ENCODE measurements at places on chromosomes 12 and 14.

DNA sequence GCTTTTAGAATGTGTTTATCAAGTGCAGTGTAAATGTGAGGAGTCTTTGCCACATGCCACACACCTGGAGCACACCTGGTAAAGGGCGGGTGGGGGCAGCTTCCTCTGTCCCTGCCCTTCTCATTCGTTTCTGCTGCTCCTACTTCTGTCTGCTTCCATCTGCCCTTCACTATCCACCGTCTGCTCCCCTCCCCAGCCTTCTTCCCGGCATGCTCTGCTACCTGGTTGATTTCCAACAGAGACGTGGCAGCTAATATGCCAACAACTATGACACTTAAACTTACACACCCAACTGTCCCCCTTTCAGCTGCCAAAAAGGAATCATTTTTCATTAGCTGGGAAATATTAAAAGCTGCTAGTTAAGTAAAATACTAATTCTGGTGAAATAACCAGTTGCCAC, 9.1 kb upstream of the CARMIL3 start:
- DNase-seq, result no peak

- DNase-seq, result peak; percentile 74
Observed at GRCh38 chr12:6463216-6463615, 7.3 kb downstream of the VAMP1 start.

DNA sequence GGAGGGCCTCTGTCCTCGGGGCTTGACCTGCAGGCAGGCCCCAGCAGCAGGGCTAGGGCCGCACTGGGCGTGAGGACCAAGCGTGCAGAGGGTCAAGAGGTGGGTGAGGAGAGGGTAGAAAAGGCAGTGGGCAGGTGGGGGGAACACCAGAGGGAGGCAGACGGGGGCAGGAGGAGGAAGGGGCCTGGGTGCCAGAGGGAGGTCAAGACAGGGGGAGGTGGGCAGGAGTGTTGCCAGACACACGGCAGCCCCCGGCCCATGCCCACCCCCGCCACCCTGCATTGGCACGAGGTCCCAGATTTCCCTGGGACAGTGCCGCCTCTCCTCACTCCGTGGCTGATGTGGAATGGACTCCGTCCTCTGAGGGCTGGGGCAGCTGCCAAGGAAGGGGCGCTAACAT, 8.2 kb downstream of the TMEM121 start:
- no peak for DNase-seq

DNA sequence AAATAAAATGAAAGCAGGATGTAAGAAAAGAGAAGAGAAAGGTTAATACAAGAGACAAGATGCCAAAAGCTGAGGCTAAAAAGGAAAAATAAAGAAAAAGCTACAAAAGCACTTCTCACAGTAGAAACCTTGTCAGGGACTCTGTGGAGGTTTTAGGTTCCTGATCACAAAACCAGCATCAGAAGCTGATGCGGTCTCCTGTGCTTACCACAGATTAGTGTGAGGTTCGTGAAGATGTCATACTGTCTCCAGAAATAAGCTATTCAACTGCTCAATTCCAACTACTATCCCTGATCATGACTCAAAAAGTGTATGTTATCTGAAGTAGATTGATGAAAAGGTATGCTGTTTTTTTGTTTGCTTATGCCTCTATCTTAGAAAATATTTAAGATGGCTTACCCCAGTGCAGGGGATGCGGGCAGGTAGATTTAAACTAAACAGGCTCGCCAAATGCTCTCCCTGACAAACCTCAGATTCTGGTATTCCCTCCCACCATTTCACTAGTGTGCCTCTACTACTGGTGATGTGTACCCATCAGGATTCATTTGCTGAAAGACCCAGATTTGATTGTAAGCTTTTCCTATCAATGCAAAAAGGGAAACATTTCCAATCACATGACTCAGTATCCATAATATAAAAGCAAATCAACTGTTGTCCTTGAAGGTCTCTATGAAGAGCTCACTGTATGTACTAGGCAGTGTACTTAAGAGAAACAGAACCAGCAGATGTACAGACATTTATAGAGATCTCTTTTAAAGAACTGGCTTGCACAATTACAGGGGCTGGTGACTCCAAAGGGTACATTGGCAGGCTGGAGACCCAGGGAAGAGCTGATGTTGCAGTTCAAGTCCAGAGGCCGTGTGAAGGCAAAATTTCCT, 169.5 kb upstream of the FOXN3 start:
- no peak for DNase-seq

- DNase-seq, result no peak
Observed at GRCh38 chr14:78737116-78737515, 566.9 kb downstream of the NRXN3 start.

GRCh38 chr12:3973269-3973884, 100.2 kb upstream of the PARP11 start:
- DNase-seq, result no peak

DNA sequence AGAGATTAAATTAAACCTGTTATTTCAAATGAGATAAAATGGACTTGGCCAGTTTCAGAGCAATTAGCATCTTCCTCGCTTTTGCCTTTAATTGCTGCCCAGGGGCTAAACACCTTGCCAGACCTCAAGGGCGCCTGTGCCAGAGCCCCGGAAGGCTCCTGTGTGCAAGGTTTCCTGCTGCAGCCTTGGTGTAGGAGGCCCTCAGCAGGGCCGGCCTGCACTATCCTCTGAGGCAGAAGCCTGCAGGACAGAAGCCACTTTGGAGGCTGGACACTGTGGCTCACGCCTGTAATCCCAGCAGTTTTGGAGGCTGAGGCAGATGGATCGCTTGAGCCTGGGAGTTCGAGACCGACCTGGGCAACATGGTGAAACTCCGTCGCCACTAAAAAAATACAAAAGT, 150.4 kb downstream of the CALM1 start:
- no peak for DNase-seq

DNA sequence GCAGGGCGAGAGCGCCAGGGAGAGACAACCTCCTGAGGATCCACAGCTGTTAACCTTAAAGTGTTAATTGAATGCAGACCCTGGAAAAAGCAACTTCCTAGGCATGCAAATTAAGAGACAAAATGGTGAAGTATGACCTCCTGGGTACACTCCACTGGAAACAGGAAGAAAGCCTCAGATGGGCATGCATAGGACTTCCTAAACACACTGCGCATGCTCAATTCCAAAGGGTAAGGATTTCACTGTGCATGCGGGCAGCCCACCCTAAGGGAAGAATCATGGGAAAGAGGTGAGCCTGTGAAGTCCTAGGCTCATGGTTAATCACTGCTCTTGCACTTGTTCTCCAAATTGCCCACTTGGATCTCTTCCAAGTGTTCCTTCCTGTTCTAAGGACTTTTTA, 80.5 kb upstream of the CAPRIN2 start:
- DNase-seq, result no peak

GRCh38 chr14:104936361-104937155, 11.9 kb downstream of the PLD4 start:
- peak; percentile 54 for DNase-seq

GRCh38 chr14:98162856-98163805, 1108.9 kb downstream of the BCL11B start:
- DNase-seq, result no peak

GRCh38 chr14:40911141-40911540, 695.5 kb upstream of the LRFN5 start:
- DNase-seq, result no peak

GRCh38 chr12:10293570-10294227, 14.0 kb upstream of the KLRD1 start:
- DNase-seq, result no peak

GRCh38 chr14:53192052-53192760, 39.1 kb upstream of the DDHD1 start:
- DNase-seq, result no peak

DNA sequence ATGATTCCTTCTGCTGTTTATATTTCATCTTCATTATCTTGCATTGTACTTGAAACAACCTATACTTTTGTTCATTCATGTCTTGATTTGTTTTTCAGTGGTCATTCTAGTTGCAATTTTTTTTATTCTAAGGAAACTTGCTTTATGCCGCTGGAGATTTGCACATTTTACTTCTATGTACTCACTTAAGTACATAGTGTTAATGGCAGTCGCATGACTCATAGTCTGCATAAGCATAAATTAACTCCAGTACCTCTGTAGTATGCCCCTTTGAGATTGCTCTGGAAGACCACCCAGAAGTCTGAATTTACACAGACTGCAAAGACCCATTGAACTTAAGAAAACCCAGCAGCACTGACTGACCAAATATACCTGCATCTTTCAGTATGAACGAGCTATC, 77.0 kb downstream of the MSRB3 start:
- DNase-seq, result no peak

- DNase-seq, result no peak
Observed at GRCh38 chr12:95815632-95816212, 25.2 kb upstream of the NTN4 start.

GRCh38 chr14:100275214-100275613, 31.0 kb downstream of the SLC25A29 start:
- DNase-seq, result peak; percentile 6

DNA sequence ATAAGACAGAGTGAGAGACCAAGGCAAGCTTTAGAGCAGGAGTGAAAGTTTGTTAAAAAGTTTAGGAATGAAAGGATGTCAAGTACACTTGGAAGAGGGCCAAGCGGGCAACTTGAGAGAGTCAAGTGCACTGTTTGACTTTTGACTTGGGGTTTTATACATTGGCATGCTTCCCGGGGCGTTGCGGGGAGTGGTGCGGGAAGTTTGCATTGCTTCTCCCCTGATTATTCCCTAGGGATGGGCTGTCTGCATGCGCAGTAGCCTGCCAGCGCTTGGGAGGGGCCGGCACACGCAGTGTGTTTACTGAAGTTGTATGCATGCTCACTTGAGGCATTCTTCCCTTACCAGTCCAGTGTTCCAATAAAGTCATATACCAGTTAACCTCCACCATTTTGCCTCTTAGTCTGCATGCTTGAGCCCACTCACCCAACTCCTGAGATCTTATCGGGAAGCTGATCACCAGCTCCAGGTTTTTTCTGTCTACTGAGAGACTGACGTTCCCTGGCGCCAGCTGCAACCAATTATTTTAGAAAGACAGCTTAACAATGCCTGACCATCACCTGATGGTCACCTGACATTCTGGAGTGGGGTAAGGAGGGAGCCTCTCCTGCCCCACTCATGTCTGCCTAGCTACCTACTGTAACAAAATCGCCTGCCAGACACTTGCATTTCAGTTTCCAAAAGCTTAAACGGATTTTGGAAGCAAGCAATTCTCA, 53.2 kb downstream of the DACT1 start:
- no peak for DNase-seq

DNA sequence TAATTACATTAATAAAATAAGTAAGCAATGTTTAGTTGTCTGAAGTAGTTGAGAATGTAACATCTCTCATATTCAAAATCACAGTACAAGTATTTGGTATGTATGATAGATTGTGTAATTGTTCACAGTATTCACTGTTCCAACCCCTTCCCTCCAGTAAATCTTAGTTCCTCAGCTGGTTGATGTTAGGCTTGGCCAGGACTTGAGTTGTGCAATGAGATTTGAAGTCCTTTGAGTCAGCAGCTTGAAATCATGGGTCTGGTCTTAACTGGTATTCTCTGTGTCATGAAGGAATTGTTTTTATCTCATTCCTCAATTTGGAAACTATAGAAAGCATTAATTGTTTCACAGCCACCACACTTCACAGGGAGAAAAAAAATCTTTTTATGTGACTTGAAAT, 477.1 kb downstream of the FSCB start:
- no peak for DNase-seq

- no peak for DNase-seq
Observed at GRCh38 chr14:76984787-76985375, 43.6 kb downstream of the IRF2BPL start.

DNA sequence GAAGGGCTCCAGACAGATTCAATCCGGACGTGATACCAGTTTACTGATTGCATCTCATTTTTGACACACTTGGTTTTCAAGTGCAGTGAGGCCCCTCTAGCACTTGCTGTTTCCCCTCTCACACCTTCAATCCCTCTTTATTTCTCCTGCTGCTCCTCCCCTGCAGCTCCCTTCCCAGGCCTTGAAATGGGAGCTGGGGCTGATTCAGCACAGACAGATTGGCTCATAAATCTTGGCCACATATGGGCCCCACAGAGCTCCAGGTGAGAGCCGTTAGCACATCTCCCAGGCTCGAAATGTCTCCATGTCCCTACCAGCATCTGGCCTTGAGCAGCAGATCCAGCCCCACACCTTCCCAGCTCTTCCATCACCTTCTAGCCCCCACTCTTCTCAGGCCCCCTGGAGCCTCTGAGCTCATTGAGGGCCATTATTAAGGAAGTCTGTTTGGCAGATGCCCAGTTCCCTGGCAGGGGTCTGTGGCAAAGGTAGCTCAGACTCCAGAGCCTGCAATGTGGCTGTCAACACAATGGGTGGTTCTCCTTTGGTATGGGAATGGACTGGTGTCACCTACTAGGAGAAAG, 220.3 kb upstream of the FKBP4 start:
- peak; percentile 41 for DNase-seq

- DNase-seq, result no peak
Observed at GRCh38 chr12:51819736-51820525, 28.6 kb downstream of the FIGNL2 start.

DNA sequence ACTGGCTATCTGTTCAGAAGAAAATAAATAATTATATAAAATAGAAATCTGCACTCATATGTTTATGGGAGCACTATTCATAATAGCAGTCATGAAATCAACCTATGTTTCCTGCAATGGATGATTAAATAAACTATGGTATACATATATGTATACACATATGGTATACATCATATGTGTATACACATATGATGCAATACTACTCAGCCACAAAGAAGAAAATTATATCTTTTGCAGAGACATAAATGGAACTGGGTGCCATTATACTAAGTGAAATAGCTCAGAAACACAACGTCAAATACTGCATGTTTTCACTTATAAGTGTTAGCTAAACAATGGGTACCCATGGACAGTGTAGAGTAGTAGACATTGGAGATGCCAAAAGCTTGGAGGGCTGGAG, 381.2 kb upstream of the LRFN5 start:
- no peak for DNase-seq

- DNase-seq, result no peak
Observed at GRCh38 chr14:73220634-73221033, 16.7 kb upstream of the PAPLN start.

DNA sequence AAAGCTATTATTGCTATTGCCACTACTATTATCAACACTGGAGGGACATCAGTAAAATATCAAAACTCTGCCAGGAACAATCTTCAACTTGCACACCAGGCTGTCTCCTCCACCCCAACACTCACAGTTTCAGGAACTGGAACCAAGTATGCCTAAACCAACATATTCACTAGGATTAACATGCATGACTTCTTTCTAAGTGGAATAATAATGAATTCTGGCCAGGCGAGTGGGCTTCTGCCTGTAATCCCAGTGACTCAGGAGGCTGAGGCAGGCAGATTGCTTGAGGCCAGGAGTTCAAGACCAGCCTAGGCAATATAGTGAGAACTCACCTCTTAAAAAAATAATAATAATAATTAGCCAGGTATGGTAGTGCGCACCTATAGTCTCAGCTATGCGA, 58.1 kb downstream of the TBX5 start:
- no peak for DNase-seq

- no peak for DNase-seq
Observed at GRCh38 chr14:93784878-93785277, 3.4 kb downstream of the PRIMA1 start.

DNA sequence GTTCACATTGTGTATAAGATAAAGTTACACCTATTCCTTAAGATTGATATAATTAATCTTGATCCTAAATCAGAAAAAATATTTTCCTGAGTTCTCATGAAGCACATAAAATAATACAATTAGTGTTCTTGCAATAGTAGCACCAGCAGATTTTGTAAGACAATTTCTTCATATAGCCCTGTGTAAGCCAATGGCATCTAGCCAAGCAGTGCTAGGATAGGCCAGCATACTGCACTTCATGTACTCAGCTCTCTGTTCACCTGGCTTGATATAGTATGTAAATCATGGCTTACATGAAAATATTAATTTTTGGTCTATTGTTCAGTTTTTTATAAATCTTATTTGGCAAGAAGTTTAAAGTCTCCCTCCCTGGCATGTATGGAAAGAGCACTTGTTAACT, 1.9 kb downstream of the KLRF2 start:
- no peak for DNase-seq

All from activated effector memory CD4-positive, alpha-beta T cell treated with anti-CD3 and anti-CD28 coated beads, Interleukin-2, amount 50 U/mL, for 16 hours (primary cell).